ENCODE measurements at places on chromosomes 11 and 22.

GRCh38 chr11:66421492-66422205 lies 814 bp downstream of the NPAS4 start:
- DNase-seq, result peak; percentile 28

- DNase-seq, result no peak
These were observed 407.0 kb upstream of the B3GAT1 start for GRCh38 chr11:134819041-134819440.

DNA sequence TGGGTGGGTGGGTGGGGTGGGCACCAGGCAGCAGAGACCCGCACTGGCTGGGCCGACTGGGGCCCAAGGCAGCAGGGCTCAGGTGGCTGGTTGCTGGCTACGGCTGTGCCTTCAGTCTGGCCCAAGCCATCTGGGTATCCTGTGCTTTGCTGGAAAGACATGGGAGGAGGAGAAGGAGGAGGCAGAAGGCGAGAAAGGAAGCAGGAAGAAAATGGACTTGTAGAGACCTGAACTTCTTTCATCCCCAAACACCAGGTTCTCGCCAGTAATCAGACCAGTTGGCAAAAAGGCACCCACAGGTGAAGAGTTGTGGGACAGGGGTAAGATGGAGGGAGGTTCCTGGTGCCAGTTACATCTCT lies 78.8 kb downstream of the IGLL1 start:
- peak; percentile 47 for DNase-seq

DNA sequence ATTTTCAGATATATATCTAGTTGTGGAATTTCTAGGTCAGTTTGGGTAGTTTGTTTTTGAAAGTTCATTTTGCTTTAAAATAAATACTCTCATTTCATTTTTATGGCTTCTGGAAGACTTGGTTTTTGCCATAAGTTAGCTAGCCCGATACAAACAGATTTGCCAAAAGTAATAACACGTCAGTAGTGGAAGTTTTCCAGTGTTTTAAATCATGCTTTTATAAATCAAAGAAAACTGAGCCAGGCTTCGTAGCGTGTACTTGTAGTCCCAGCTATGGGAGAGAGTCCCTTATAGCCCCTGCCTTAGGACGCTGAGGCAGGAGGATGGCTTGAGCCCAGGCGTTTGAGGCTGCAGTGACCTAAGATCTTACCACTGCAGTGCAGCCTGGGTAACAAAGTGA lies 21.7 kb upstream of the MICALL1 start:
- no peak for DNase-seq

DNA sequence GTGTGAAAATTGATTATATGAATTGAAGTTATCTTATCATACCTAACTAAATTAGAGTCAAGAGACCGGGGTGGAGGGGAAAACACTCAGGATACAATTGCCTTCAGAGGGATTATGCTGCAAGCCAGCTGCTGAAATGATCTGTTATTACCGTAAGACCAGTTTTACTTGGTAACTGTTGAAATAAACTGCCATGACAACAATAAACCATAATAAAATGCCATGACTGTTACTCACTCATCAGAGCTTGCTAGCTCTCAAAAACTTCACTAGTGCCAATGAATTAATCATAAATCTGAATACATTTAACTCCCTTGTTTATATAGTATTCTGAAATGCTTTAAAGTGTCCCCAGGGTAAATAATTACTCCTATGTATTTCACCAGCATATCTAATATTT lies 68.2 kb downstream of the CASP12 start:
- no peak for DNase-seq

DNA sequence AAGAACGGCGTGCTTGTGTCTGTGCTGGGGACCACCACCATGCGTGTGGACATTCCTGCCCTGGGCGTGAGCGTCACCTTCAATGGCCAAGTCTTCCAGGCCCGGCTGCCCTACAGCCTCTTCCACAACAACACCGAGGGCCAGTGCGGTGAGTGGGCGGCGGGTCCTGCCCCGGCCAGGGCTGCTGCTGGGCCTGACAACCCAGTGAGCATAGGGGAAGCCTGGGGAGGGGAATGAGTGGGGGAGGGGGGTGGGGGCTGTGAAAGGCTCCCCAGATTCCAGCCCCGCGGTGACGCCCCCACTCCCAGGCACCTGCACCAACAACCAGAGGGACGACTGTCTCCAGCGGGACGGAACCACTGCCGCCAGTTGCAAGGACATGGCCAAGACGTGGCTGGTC lies 31.9 kb downstream of the MUC5B start:
- no peak for DNase-seq

- DNase-seq, result no peak
These were observed 929.0 kb downstream of the BRD1 start for GRCh38 chr22:48898524-48899250.

DNA sequence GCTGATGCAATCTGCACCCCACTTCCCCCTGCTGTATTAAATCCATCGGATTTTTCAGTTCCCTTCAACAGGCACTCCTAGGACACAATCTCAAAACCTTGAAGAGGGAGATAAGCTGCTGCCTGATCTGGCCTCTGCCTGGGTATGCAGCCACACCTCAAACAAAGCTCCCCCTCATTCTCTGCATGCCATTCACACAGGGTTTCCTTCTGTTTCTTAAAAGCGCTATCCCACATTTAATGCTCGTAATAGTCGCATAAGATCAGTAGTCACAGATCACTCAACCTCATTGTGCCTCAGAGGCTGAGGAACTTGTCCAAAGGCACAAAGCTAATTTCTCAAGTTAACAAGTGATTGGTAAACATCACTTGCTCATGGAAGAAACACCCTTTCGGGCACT lies 34.0 kb downstream of the UQCR10 start:
- no peak for DNase-seq

DNA sequence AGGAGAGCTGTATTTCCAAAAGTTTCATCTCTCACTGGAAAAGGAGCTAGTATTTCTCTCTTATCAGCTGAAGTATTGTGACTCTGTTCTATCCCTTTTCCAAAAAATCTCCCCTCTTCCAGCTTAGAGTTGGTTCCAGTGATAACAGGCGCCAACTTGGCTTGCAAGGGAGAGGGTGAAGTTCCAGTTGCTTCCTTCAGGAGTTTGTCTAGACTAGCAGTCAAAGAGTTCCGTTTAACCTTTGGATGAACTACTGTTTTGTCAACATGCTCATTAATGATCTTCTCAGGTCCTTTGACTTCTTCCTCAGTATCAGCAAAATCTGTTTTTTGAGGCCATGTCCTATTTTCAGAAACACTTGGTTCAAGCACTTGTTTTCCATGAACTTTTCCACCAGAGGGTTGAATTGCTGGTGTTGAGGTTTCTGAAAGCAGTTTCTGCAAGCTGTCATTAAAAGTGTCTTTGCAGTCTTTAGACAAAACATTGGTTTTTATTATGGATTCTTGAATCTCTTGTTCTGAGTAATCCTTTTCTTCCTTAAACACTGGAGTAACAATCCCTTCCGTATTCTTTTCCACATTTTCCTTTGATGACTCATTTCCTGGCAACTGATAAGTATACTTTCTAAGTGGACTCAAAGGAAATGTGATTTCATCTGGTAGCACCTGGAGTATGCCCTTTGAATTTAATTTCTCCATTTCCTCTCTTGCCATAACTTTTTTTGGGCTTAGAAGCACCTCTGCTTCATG lies 39.7 kb upstream of the CCDC89 start:
- DNase-seq, result no peak

DNA sequence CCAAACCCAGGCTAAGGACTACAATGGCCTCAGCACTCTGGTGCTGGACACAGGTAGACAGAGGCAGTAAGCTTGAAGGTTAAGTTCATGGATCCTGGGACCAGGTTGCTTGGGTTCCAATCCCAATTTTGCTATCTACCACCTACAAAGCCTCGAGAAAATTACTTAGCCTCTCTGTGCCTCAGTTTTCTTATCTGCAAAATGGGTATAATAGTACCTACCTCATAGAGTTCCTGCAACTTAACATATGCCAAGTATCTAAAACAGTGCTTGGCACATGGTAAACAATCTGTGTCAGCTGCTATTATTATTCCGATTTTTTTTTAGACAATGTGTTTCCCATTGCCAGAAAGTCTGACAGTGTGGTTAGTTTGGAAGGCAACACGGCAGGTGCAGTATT lies 37.5 kb downstream of the SYN3 start:
- no peak for DNase-seq

- no peak for DNase-seq
These were observed 65.9 kb downstream of the MED15 start for GRCh38 chr22:20573176-20573832.

DNA sequence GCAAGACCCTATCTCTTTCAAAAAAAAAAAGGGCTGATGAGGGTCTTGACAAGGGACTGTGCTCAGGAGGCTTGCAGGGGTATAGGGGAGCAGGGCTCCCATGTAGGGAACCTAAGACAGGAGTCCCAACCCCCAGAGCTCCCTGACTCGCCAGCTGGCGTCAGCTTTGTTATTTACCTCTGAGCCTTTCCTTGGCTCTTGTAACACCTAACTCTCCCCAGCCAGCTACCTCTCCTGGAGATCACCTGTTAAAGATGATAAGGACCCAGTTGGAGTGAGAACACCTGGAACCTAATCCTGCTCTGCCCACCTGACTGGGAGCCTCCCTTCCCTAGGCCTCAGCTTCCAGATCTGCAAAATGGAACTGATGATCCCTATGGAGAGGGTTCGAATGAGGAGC lies 13.2 kb downstream of the SLC35E4 start:
- DNase-seq, result no peak

DNA sequence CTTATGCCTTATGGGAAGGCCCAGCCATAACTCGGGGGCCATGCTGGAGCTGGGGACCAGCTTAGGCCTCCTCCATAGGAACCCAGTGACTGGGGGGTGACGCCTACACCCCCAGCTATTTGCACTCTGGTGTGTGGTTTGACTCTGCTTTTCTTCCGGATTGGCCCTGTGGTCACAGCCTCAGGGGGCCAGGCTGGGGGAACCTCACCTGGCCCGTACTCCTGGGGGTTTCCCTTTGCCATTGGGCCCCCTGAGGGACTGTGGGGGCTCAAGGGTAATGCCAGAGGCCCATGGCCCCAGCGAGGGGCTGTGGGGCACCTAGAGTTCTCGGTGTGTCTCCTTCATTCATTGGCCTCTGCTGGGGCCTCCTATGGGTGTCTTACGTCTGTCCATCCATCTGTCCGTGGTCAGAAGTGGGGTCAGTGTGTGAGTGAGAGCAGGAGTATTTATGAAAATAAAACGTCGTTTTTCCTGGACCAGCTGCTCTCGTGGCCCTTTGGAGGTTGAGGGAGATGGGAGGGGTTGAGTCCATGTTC lies 6.3 kb upstream of the SH3BP1 start:
- no peak for DNase-seq

DNA sequence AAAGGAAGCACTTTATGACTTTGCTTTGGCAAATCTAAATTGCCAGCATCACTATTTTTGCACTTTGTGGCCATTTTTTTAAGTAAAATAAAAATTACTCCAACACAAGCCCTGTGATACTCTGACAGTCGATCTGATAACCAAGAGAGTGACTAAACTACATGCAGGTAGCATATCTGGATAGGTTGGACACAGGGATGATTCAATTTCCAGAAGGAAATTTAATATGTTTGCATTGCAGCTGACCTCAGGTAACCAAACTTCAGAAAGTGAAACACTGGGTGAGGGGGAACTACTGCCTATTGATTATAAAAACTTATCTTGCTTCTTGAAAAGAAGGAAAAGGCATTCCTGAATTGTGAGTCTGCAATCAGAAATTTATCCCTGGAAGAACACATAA lies 13.9 kb downstream of the OR5B3 start:
- no peak for DNase-seq

DNA sequence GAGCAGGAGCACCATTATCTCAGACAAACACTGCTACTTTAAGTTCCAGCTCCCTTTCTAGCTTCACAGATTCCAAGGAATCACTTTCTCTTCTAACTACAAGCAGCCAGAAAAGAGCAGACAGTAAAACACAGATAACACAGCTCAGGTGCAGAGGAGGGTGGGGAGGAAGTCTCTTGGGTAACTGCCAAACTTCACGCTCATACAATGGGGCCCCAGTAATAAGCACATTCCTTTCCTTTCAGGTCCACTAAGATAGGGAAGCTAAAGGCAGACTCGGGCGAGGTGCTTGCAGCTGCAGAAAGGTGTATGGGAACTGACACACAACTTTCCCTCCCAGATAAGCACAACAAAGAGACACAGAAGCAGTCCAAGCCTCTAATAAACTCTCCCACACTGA lies 69.2 kb upstream of the OR9G4 start:
- no peak for DNase-seq

DNA sequence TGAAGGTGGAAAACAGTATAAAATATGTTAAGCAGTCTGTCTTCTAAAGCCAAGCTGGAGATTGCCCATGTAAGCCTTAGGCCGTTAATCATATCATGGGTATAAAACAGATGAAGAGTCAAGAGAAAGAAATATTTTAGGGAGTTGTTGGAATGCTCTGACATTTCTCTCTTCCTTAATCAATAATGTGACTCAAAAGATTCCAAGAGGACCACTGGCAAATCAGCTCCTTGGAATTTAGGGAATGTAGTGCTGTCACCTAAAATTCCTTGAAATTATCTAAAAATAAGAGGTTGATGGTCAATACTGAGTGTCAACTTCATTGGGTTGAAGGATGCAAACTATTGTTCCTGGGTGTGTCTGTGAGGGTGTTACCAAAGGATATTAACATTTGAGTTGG lies 525.9 kb downstream of the KCNA4 start:
- no peak for DNase-seq

GRCh38 chr11:126026579-126026978 lies 36.1 kb downstream of the CDON start:
- no peak for DNase-seq

GRCh38 chr11:279966-280705 lies 1.9 kb downstream of the NLRP6 start:
- no peak for DNase-seq

DNA sequence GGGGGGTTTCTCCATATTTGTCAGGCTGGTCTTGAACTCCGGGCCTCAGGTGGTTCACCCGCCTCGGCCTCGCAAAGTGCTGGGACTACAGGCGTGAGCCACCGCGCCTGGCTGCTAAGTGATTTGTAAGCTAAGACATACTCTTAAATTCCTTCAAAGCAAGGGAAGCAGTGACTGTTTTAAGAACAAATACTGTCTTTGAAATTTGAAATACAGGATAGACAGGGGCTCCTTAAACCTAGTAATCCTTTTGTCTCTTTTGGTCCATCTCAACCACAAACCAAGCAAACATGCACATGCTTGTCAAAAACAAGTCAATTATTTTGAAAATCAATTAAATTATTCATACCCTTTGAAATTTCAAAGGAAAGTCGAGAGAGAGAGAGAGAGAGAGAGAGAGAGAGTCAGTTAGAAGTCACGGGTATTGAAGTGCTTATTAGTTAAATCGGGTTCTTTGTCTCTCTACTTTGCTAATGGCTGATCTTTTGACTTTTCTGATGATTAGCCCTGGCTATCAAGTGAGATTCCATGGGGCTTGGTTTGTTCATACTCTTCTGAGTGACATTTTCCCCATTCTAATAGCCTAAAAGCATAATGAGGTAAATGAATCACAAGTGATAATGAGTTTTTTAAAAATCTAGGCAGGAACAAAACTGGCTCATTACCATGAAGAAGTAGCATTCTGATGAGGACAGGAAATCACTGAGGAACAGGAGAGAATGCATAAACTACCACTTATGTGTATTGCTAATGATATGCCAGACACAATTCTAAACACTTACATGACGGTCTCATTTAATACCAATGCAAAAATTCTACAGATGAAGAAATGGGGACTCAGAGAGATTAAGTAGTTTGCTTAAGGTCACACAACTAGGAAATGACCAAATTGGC lies 48.0 kb downstream of the MCHR1 start:
- DNase-seq, result peak; percentile 31
